ENCODE measurements at places on chromosomes 16 and 17.

DNA sequence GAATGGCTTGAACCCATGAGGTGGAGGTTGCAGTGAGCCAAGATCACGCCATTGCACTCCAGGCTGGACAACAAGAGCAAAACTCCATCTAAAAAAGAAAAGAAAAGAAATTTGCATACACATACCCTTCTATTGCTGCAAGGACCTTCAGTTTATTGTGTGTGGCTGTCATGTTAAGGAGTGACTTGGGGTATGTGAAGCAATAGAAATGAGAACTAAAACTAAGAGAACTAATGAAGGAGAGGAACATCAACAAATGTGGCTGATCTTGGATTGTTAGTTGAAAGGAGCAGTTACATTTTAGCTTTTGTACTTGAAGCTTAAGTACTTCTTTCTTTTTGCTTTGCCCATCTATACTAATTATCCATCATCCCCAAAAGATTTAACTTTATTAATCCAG lies 12.7 kb upstream of the NSRP1 start:
- DNase-seq, result no peak

DNA sequence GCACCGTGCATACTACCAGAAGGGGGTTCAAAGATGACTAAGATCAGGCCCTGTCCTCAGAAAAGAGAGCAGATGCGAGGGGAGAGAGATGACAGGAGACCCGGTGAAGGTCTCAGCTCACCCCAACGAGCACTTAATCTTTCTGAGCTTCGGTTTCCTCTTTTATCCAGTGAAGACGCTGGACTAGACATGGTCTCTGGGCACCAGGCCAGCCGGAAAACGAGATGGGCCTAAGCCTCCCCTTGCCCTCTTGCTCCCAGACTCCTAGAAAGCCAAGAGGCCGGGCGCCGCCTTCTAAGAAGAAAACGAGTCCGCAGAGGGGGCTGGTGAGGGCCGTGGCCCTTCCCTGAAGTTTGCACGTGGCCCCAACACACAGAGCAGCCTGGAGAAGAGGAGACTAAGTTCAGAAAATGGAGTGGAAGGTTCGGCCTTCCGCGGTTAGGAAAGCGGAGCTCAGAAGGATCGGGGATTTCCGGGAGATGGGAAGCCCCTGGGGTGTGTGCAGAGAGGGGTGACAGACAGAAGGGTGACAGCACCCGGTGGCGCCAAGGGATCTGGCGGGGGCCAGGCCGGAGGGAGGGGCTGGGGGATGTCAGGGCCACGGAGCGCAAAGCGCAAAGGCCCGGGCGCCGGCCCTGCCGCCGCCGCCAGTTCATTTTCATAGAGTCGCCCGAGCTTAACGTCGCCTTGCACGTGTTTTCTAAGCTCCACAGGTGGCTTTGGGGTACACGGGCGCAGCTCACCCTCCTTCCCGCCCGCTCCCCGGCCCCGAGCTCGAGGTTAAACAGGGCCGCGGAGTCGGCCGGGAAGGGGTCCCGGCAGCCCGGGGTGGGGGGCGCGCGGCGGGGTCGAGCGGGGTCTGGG lies 42.1 kb upstream of the BHLHA9 start:
- DNase-seq, result no peak

GRCh38 chr17:14793237-14793636 lies 471.9 kb downstream of the PMP22 start:
- no peak for DNase-seq

- no peak for DNase-seq
Observed at GRCh38 chr16:88974080-88974915, 2.7 kb downstream of the CBFA2T3 start.

DNA sequence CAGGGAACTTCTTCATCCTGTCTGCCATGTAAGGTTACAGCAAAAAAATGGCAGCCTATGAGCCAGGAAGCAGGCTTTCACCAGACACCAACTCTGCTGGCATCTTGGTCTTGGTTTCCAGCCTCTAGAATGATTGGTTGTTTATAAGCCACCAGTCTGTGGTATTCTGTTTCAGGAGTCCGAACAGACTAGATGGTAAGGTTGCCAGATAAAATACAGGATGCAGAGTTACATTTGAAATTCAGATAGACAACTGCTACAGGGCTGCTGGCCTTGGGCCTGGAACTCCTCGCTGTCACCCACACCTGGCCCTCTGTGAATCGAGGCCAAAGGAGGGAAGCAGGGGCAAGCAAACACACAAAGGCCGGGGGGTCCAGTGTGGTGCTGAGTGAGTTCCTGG lies 478.8 kb upstream of the CCL2 start:
- DNase-seq, result no peak

GRCh38 chr16:22329199-22329695 lies 32.0 kb downstream of the POLR3E start:
- DNase-seq, result no peak

DNA sequence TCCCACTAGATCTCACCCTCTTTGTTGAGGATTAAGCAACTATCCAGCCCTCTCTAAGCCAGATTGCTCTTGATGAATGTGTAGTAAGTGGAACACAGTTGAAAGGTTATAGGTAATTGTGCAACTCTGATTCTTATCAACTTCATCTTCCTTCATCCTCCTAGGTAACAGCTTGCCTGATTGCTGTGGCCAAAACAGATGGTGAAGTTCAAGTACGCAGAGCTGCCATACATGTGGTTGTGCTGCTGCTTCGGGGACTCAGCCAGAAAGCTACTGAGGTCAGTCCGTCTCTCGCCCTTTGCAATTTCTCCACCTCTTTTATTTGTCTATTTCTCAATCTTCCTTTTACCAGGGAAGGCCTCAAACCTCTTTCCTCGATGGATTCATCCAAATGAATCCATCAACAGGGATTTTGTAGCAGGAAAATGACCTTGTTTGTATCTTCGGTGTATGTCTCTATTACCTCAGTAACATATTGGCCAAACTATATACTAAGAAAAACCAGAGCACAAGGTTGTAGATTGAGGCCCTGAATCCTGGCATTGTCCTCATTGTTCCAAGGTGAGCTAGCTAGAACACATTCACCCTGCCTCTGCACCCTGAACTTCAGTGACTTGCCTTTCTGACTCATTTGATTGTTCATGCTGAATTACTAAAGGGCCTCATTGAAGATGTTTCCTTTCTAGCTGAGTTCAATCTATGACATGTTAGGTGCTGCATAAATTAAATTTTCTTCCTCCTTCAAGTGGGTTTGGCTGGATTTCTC lies 65.1 kb upstream of the HAS3 start:
- DNase-seq, result no peak

GRCh38 chr17:8413328-8413727 lies 15.7 kb upstream of the RNF222 start:
- no peak for DNase-seq

- DNase-seq, result no peak
Observed at GRCh38 chr17:34154961-34155730, 99.9 kb upstream of the CCL2 start.

GRCh38 chr17:55903028-55903690 lies 152.3 kb downstream of the PCTP start:
- no peak for DNase-seq

DNA sequence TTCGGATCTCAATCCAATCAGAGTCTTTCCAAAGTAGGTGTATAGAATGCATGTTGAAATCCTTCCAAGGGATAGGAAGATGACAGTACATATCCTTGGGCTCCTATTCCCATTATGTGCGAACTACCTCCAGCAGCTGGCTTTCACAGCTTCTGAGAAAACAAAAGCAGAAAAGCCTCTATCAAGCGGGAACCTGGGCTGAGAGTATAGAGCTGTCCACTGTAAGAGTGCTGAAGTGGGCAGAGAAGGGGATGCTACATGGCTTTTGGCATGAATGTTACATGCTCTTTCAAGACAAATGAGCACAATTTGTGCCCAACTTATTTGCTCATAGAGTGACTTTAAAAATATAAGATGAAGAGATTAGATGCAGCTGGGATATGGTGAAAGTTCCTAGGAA lies 993.5 kb downstream of the CDH8 start:
- DNase-seq, result no peak

- DNase-seq, result no peak
Observed at GRCh38 chr17:29640981-29641642, 18.4 kb upstream of the CORO6 start.

Data from NCI-H510A treated with DMSO at 0.1 percent for 48 hours (cell line).